CD4-positive, alpha-beta T cell (primary cell): ENCODE measurements at places on chromosomes 1 and 21.

DNA sequence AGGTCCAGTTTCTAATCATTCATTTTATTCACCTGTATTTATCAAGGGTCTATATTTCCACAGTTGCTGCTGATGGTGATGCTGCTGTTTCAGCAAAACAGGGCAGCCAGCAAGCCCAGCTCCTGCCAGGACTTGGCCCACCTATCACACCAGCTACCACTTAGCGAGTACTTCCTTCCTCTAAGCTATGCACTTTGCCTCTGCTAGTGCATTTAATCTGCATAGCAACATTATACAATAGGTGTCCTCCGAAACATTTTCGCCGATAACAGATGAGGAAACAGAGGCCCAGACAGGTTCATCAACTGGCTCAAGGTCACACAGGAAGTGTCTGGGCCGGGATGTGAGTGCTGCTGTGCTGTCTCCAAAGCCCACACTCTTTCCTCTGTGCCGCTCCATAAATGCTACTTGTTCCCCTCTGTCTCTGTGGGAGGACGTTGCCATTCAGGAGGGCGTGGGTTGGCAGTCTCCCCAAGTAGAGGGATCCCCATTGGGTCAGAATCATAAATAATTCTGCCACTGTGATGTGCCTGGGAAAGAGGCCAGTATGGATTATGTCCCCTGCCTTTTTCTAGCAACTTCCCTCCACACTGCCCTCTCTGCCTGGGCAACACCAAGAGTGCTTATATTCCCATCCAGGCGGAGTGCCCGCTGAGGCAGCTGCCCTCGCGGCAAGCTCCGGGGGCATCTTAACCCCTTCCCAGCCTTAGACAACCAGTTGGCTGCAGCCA lies 9.4 kb upstream of the PLEKHA6 start:
- H3K4me3 ChIP-seq, result no peak overlapping the region
- DNase-seq, result no peak

DNA sequence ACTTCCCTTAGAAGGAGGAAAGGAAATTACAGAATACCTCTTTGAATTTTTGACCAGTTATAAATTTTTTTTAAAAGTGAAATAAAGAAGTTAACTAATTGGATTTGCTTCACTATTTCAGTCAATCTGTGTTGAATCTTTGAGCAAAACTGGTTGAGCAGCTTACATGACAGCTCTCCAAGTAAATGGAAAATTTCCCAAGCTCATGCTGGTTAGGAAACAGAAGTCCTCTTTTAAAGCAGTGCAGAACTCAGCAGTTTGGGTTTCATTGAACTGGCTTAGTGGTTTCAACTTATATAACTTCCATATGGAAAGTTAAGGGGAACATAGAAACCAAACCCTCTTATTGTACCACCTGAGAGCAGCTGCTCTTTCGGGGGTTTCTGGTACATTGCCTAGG lies 250.5 kb downstream of the PDE4B start:
- no peak for DNase-seq
- no peak overlapping the region for H3K4me3 ChIP-seq
- H3K27me3 ChIP-seq, result no peaks in the 10 kb centered on the region
- H3K4me1 ChIP-seq, result no peaks in the 10 kb centered on the region
- H3K36me3 ChIP-seq, result no peaks in the 10 kb centered on the region

DNA sequence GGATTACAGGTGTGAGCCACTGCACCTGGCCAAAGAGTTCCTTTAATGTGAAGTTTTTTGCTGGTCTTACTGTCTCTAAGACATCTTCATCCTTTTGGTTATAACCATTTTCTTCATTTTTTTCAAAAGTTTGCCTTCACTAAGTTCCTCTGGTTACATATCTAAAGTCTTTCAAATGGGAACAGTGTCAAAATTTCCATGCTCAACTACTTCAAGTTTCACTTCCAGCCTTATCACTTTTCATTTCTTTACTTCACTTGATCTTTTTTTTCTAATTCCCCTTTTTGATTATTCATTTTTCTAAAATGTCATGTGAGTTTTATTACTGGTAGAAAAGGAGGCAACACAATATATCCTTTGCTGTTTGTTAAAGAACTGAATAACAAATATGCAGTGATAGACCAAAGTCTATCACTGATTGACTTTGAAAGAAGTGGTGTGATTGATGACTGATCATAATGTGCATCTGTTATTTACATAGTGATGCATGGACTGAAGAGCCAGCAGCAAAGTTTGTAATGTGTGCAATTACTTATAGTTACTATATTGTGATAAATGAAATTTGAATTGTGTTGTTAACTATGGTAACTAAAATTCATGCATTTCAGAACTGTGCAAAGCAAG lies 16.0 kb upstream of the ZFYVE9 start:
- H3K4me1 ChIP-seq, result no peaks in the 10 kb centered on the region
- H3K27ac ChIP-seq, result no peak overlapping the region
- no peaks in the 10 kb centered on the region for H3K27me3 ChIP-seq

DNA sequence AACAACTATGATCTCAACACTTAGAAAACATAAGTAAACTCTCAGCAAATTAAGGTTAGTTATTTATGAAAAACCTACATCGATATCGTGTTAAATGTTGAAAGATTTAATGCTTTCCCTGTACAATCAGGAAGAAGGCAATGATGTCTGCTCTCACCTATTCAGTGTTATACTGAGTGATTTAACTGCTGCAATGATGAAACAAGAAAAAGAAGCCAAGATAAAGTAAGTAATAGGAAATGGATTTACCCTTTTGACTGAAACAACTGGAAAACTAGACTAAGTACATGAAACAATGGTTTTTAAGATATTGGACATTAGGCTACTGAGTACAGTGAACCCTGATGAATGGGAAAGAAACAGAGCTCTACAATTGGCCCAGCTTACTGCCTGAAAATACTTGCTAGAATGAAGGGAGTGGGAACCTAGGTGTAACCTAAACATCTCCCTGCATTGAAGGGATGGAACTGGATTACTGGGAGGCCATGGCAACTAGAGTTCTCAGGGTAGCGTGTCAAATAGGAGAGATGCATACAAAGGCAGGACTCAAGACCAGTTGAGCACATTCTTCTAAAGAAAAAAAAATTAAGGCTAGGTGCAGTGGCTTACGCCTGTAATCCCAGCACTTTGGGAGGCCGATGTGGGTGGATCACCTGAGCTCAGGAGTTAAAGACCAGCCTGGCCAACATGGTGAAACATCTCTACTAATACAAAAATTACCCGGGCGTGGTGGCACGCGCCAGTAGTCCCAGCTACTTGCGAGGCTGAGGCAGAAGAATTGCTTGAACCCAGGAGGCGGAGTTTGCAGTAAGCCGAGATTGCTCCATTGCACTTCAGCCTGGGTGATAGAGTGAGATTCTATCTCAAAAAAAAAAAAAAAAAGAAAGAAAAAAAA lies 37.3 kb downstream of the SNRPE start:
- no peaks in the 10 kb centered on the region for H3K36me3 ChIP-seq
- H3K4me3 ChIP-seq, result no peak overlapping the region
- DNase-seq, result no peak
- no peak overlapping the region for H3K27ac ChIP-seq

DNA sequence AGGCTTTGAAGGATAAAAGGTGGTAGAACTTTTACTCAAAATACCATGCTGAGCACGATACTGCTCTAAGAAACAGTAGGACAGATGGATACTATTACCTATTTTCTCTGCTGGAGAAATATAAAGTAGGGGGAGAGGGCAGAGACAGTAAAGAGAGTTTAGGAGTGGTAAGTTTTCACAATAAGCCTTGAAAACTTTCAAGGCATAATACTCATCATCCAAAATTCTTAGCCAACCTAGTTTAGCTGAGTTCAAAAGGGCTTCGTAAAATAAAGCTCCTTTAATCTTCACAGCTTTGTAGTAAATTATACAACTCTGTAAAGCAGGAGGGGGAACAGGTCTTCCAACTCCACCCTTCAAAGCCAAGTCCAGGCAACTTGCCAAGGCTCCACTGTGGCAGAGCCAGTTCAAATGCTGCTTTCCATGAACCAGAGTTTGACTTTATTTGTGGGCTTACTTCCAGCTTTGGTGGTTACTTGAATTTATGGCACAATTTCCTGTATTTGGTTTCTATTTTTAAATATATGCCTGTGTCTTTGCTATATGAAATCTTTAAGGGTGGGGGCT lies 15.5 kb downstream of the TEX38 start:
- no peak overlapping the region for H3K4me3 ChIP-seq
- peaks cover 96% of the 10 kb centered on the region for H3K36me3 ChIP-seq
- DNase-seq, result no peak
- no peaks in the 10 kb centered on the region for H3K4me1 ChIP-seq
- no peaks in the 10 kb centered on the region for H3K27me3 ChIP-seq

DNA sequence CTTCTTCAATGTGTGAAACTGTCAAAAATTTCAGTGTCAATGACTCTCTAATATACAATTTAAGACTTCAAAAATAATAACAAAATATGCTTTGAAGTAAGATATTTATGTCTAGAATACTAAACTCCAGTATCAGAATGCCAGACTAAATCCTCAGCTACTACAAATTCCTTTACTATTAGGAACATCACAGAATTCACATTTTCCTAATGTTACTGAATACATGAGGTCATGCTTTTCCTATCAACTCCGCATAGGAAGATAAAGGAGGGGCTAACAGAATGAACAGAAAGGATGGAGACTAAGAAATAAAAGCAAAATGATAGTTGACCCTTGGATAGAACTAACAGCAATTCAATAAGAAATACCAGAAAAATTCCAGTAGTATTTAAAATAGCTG lies 292.7 kb downstream of the SDCCAG8 start:
- H3K4me3 ChIP-seq, result no peak overlapping the region
- no peak overlapping the region for H3K27ac ChIP-seq
- no peak for DNase-seq
- no peaks in the 10 kb centered on the region for H3K27me3 ChIP-seq
- peaks cover 15% of the 10 kb centered on the region for H3K36me3 ChIP-seq

DNA sequence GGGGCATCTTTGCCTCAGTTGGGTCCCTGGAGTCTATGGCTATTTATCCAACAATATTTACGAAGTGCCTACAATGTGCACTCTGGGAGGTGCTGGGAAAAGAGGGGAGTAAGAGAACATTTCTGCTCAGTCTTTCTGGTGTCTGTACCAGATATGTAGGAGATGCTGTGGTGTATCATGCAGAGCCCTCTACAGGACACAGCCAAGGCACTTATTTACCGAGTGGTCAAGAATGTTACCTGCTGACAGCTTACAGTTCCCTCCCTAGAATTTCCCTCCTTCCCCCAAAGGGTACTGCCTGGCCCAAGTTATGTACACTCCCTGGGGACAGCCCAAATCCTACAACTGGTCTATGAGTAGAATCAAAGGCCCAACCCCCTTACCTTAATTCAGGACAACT lies 177.7 kb downstream of the C1orf94 start:
- H3K27me3 ChIP-seq, result no peaks in the 10 kb centered on the region
- no peak overlapping the region for H3K27ac ChIP-seq
- H3K4me1 ChIP-seq, result no peaks in the 10 kb centered on the region
- no peak overlapping the region for H3K4me3 ChIP-seq
- H3K36me3 ChIP-seq, result no peaks in the 10 kb centered on the region
